ENCODE measurements at places on chromosomes 6 and 20.

DNA sequence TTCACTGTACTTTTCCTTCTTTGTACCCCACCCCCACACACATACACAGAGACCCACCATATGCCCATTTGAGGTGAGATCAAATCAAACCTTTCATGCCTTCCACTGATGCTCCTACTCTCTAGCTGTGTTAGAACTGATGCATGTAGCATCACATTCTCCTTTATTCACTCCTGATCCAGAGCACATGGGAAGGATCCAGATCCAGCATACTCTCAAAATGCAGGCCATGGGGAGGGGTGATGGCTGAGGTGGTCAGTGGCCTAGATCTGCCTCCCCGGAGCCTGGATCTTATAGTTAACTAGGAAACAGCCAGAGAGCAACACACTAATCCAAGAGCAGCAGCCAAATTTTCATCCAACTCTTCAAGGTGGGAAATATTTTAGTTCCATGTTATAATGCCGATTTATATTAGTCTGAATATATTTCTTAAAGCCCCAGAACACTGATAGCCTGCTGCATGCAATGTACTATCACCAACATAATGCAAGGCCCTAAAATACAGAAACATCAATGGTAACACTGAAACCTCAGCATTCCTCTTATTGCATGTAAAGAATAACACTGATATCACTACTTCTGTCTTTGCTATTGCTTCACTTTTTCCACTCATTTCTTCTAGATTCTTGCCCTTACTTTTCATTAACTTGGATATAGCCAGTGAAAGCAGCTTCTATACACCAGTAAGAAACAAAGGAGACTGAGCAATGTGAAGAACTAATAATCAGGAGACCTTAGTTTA lies 126.8 kb upstream of the BEND6 start:
- H3K4me1 ChIP-seq = no peaks in the 10 kb centered on the region
- no peak for DNase-seq
- H3K36me3 ChIP-seq = no peaks in the 10 kb centered on the region

DNA sequence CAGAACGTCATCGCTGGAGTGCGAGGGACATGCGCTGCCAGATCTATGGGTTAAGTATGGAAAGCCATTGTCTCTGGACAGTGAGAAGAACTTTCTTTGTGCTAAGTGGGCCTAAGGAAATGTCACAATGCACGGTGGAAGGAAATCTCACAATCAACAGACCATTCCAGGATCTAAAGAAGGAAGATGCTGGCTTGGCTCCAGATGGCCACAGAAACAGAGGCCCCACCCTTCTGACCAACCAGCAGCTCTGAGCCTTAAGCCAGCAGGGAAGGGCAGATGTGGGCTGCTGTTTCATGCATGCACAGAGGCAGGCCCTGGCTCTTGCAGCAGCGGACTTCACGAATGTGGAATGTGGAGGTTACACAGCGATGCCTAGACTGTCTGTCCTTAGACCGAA lies 156.3 kb downstream of the SOBP start:
- no peak for DNase-seq
- no peak overlapping the region for H3K27ac ChIP-seq
- H3K36me3 ChIP-seq = no peaks in the 10 kb centered on the region
- no peaks in the 10 kb centered on the region for H3K27me3 ChIP-seq
- no peak overlapping the region for H3K4me3 ChIP-seq

DNA sequence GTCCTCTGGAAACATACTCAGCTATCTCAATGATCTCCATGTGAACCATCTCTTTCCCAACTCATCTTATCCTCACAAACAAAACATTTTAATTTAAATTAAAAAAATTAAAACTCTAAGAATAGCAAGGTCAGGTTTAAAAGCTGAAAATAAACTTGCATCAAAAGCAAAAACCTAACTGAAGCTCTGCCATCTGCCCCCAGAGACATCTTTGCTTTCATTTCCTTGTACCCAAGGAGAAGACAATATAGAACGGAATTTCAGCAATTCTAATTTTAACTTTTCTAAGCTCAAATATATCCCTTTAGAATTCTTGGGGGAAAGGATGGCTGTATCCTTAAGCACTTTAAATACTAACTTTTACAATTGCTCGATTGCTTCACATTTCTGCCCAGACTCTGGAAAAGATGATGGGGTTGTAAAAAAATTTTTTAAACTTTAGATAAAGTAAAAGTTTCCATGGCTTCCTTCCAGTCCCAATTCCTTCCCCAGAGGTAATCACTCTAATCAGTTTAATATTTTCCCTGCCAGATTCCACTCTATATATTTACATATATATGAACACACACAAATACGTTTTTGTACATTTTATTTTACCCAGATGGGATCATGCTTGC lies 69.2 kb upstream of the SMIM29 start:
- peaks cover 19% of the 10 kb centered on the region for H3K4me1 ChIP-seq
- H3K27me3 ChIP-seq = no peaks in the 10 kb centered on the region
- H3K27ac ChIP-seq = no peak overlapping the region
- DNase-seq = no peak

- H3K4me1 ChIP-seq = no peaks in the 10 kb centered on the region
- H3K27me3 ChIP-seq = no peaks in the 10 kb centered on the region
- no peak overlapping the region for H3K27ac ChIP-seq
- peaks cover 4% of the 10 kb centered on the region for H3K36me3 ChIP-seq
- no peak overlapping the region for H3K4me3 ChIP-seq
- no peak for DNase-seq
Observed at GRCh38 chr6:28436404-28436803, 6.9 kb downstream of the ZSCAN23 start.

- peaks cover 3% of the 10 kb centered on the region for H3K4me1 ChIP-seq
- H3K27me3 ChIP-seq = no peaks in the 10 kb centered on the region
- peak overlapping the region; percentile 39 for H3K27ac ChIP-seq
- H3K36me3 ChIP-seq = peaks cover 23% of the 10 kb centered on the region
- no peak overlapping the region for H3K4me3 ChIP-seq
- DNase-seq = no peak
Observed at GRCh38 chr6:160000280-160000704, 31.4 kb downstream of the IGF2R start.

DNA sequence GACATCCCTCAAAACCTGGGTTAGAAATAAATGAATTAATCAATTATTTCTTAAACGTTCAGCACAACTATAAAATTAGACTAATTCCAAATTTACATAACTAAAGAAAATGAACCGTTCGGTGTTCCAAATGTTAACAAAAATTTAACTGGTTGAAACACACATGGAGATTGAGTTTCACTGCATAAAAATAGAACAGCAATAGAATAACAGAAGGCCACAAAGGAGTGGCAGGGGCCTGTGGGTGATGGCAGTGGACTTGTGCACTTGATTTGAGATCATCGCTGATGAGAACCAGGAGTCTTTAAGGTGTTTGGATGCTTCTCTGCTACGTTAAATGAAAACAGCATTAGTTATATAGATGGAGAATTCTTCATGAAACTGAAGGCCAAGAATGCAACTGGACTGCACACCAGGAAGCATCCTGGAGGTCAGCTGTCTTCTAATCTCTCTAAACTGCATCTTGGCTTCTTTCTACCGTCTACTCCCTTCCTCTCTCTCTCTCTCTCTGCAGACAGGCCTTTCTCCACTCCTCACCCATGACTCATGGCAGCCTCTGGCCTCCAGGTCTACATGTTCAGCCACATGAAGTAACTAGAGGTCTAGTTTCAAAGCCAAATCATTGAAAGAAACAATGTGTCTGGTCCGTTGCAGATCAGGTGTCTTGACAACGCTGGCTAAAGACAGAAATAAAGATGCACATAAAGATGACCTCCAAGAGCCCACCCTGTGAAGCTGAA lies 111.3 kb downstream of the SIM1 start:
- no peak overlapping the region for H3K4me3 ChIP-seq
- no peak for DNase-seq
- H3K36me3 ChIP-seq = no peaks in the 10 kb centered on the region

GRCh38 chr20:1890469-1891262 lies 4.5 kb upstream of the SIRPA start:
- no peak for DNase-seq
- peaks cover 9% of the 10 kb centered on the region for H3K27me3 ChIP-seq
- H3K27ac ChIP-seq = no peak overlapping the region
- H3K4me1 ChIP-seq = peaks cover 33% of the 10 kb centered on the region
- H3K4me3 ChIP-seq = no peak overlapping the region

- no peak for DNase-seq
- peaks cover 50% of the 10 kb centered on the region for H3K27me3 ChIP-seq
- H3K4me3 ChIP-seq = peak overlapping the region; percentile 32
- peaks cover 35% of the 10 kb centered on the region for H3K4me1 ChIP-seq
- H3K36me3 ChIP-seq = no peaks in the 10 kb centered on the region
Observed at GRCh38 chr6:26223650-26224546, 136.7 kb downstream of the HFE start.

DNA sequence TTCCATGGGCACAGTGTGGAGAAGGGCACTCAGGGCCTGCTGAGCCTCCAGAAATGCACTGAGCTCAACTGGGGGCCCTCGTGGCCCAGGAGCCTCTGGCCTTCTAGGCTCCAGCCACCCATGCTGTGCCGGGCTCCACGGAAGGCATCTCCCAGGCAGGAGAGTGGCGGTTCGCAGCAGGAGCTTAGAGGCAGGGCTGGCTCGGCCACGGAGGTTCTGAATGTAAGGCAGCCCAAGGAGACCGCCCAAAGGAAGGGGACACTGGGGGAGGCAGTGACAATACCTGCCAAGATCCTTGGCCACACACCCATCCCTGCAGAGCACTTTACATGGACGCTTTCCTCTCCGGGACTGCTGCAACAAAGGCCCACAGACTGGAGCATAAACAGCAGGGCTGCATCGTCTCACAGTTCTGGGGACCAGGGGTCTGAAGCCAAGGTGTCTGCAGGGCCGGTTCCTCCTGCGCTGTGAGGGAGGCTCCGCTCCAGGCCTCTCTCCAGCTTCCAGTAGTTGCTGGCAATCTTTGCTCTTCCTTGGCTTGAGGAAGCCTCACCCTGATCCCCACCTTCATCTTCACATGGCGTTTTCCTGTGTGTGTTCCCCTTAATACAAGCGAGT lies 128.2 kb upstream of the CDH4 start:
- no peak overlapping the region for H3K4me3 ChIP-seq
- H3K27me3 ChIP-seq = no peaks in the 10 kb centered on the region
- H3K4me1 ChIP-seq = no peaks in the 10 kb centered on the region
- H3K27ac ChIP-seq = no peak overlapping the region
- DNase-seq = no peak

DNA sequence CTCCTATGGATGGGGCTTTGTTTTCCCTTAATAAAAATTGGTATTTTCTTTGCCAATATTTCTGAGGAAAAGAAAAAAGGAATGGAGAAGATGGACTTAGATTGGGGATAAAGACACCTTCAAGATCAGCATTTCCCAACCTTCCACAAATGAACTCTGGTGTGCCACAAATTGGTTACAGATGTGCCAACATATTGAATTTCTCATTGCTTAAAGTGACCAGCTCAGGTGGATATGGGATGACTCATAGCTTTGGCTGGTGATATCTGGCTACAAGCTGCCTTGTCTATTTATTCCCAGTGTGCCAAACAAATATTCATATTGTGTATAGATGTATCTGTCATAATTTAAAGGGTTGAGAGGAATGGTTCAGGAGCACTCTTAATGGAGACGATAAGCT lies 32.5 kb downstream of the THEMIS start:
- no peaks in the 10 kb centered on the region for H3K27me3 ChIP-seq
- no peak for DNase-seq
- H3K4me3 ChIP-seq = no peak overlapping the region
- H3K4me1 ChIP-seq = no peaks in the 10 kb centered on the region

DNA sequence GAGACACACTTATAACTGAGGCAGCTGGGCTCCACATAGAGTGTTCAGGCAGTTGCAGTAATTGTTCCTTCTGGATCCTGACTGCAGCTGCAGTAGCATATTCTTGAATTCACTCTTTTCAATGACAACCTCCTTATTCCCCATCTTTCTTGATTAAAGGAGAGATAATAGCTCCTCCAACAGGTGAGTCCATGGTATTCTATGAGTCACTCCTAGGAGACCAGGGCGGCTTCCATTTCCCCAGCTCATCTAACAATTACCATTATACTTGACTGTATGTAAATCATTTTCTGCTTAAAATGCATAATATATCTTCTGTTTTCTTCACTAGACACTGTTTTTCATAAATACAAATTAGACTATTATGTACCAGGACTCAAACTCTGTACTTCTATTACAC lies 62.4 kb downstream of the TENT5A start:
- no peak overlapping the region for H3K27ac ChIP-seq
- no peak for DNase-seq
- no peaks in the 10 kb centered on the region for H3K4me1 ChIP-seq
- H3K4me3 ChIP-seq = no peak overlapping the region
- no peaks in the 10 kb centered on the region for H3K36me3 ChIP-seq
- no peaks in the 10 kb centered on the region for H3K27me3 ChIP-seq

DNA sequence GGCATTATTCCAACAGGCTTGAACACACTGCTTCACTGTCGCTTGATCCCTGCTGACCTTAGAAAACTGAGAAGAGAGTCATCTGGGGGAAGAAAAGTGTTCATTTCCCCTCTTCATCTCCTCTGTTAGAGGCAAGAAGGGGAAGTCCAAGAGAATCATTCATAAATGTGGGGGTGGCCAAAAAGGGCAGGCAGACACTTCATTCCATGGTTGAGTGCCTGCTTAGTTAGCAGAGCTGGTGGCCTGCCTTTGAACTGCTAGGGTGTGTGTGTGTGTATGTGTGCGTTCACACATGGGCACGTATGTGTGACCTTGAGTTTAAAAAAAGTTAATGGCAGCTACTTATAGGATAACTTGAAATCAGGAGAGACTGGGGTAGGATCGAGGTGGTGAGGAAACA lies 39.4 kb upstream of the RFPL4B start:
- peaks cover 25% of the 10 kb centered on the region for H3K4me1 ChIP-seq
- H3K36me3 ChIP-seq = no peaks in the 10 kb centered on the region
- no peak overlapping the region for H3K4me3 ChIP-seq
- no peak for DNase-seq
- H3K27me3 ChIP-seq = peaks cover 4% of the 10 kb centered on the region

GRCh38 chr20:61189534-61189933 lies 62.5 kb upstream of the CDH4 start:
- no peaks in the 10 kb centered on the region for H3K4me1 ChIP-seq
- no peaks in the 10 kb centered on the region for H3K36me3 ChIP-seq
- H3K27me3 ChIP-seq = no peaks in the 10 kb centered on the region
- H3K4me3 ChIP-seq = no peak overlapping the region
- no peak overlapping the region for H3K27ac ChIP-seq

DNA sequence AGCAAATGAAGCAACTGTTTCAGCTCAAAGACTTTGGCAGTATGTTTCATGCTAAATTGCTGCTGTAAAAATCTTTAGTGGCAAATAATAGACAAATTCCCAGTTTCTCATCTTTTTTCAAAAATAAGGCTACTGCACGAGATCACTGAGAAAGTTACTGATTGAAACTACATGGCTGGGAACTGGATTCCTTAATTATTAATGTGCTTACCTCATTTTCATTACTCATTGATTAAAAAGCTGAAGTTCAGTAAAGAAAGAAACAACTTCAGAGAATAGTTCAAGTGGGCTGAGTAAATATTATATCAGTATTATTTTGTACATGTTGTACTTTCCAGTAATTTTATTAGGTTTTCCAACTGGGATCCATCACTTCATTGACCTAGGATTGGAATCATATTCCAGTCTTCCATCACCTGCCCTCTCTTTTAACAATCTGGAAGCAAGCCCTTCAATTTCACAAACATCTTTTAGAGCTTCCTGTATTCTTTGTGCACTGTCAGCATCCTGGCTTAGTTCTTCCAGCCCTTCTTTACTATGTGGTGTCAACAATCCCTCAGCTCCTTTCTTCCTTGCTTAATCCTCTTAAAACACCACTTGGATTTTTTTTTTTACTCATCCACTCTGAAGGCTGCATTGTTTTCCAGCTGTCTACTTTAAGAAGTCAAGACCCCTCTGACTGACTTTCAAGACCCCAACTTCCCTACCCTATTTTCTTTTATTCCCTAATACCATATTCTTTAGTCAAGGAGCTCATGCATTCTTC lies 4.3 kb downstream of the MEI4 start:
- no peak overlapping the region for H3K27ac ChIP-seq
- H3K36me3 ChIP-seq = no peaks in the 10 kb centered on the region
- H3K4me1 ChIP-seq = no peaks in the 10 kb centered on the region
- no peak overlapping the region for H3K4me3 ChIP-seq
- DNase-seq = no peak

Data from esophagus squamous epithelium (tissue), 5 donors.